ENCODE measurements at places on chromosomes 12 and 14.

DNA sequence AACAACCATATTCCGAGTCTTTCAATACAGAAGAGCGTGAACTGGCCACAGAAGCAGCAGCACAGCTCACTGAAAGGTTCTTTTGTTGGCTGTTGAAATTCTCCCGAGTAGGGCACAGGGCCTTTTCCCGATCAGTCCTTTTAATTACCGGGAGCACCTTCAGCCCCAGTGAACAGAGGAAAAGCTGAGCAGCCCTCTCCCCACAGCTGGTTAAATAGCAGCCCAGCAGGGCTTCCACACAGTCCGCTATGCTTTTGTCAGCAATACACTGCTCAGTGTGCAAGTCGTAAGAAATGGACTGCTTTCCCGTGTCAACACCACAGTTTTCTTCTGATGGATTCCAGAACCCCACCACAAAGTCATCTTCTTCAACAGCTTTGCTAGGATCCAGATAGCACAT is 61.3 kb downstream of the DICER1 start:
- no peak for DNase-seq

GRCh38 chr14:87133073-87133801 is 859.7 kb downstream of the GALC start:
- no peak for DNase-seq

DNA sequence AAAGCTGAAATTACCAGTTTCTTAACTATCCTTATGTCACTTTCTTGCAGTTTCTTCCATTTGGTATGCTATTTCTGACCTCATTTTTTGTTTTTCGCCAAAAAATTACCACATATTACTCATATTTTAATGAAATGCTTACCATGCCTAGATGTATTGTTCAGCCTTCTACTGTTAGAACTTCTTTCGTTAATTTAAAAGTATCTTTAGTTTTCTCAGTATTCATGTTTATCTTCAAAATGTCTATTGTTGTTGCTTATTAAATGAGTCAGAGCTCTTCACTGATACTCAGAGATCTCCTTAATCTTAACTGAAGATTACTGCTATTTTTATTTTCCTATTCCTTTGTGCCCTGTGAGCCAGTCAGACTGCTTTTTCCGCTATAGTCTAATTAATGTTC is 20.5 kb downstream of the RAP1B start:
- no peak for DNase-seq

DNA sequence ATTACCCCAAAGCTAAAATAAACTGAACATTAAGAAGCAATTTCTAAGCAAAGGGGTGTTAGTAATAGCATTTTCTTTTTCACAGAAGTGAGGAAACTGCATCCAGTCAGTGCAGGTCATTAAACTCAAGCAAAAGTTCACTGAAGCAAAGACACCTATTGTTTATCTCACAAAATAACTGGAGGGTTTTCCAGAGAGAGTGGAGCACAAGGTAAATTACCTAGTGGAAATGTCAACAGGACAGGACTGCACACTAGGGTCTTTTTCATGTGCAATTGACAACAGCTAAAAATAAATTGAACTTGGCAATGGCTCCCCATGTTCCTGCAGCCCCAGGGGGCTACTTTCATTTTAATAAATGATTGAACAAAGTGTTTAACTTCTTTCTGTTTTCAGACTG is 742.0 kb downstream of the GALC start:
- no peak for DNase-seq

GRCh38 chr14:63933711-63934110 is 80.9 kb downstream of the SYNE2 start:
- DNase-seq = no peak
